ENCODE measurements at places on chromosomes 1 and 21.

- DNase-seq: peak; percentile 42
Observed at GRCh38 chr1:244833734-244834542, 1.5 kb upstream of the COX20 start.

GRCh38 chr1:185929776-185930175 lies 195.6 kb downstream of the HMCN1 start:
- no peak for DNase-seq

GRCh38 chr1:1779320-1779675 lies 1.0 kb upstream of the NADK start:
- no peak for DNase-seq

- DNase-seq: no peak
Observed at GRCh38 chr1:81512252-81513003, 288.3 kb upstream of the ADGRL2 start.

GRCh38 chr21:42614811-42615351 lies 38.5 kb upstream of the PDE9A start:
- peak; percentile 50 for DNase-seq

DNA sequence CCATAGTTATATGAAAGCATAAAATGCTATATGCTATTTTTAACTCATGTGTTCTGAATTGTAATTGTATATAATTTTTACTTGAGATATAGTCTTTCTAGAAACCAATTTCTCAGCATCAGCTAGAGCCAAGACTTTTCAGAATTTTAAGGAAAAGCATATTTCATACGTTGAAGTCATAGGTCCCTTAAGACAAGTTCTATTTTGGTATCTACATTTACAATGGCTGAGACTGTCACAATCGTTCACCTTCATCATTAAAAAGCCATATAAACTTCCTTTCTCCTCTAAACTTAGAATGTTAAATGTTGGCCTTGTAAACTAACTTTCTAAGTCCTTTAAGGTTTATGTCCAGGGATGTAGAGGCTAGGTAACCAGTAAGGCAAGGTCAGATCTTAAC lies 104.1 kb downstream of the LRRC40 start:
- no peak for DNase-seq

DNA sequence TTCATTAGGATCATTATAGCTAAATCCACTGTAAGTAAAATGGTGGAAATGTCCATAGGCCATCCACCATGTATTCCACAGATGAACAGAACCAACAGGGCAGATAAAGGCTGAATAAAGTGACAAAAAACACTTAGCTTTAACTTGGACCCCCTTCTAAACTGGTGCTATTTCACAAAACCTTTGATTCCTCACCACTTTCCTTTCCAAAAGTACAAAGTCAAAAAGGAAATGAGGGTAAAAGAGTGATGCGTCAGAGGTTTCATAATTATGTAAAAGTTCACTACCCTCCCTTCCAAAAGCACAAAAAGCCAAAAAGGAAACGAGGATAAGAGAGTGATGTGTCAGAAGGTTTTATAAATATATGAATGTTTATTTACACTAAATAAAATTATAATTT lies 172.2 kb downstream of the TBX15 start:
- DNase-seq: no peak

DNA sequence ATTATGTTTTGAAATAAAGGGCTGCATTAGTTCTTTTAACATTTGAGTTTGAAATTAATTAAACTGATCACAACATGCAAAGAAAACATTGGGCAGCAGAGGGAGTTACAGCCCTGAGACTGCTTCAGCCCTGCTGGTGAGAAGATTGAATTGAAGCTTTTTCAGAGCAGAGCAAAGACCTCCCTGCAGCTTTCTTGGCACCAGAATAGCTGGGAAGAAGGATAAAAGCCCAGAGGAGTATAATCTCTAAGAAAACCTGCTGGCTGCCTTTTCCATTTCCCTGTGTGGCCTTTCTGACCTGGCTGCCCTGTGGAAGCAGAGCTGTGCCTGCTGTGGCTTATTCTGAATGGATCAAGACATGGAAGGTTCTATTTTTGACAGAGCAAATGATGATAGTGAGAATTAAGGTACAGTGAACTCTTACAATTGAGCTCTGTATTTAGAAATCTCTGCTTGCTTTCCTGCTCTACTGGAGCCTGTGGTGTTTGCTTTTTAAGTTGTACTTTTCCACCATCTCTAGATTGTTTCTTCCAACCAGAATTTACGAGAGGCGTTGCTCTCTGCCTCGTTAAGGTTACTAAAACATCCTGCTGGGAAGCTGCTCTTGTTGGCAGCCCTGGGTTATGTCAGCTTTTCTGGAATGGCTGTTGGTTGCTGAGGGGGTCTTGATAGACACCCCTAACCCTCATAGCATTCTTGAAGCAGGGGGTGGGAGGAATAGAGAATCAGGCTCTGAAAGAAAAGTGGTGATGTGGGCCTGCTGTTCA lies 9.9 kb downstream of the SNRPE start:
- no peak for DNase-seq

GRCh38 chr1:49163031-49163430 lies 386.3 kb upstream of the BEND5 start:
- no peak for DNase-seq

DNA sequence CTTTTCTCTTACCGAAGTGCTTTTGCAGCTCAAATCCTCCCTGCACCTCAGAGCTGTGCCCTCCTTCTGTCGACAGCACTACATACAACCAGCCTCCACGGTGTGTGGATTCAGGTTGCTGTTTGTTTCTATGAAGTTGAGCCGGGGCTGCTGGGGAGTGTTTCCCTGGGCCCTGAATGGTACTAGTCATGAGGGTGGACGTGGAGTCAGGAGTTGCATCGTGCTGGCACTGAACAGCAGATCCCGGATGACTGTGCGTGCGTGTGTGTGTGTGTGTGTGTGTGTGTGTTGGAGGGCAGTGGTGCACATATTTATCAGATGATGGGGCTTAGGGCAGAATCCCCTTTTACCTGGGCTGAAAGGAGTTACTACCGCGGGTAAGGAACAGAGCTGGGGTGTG lies 47.0 kb downstream of the ACTL8 start:
- DNase-seq: no peak

DNA sequence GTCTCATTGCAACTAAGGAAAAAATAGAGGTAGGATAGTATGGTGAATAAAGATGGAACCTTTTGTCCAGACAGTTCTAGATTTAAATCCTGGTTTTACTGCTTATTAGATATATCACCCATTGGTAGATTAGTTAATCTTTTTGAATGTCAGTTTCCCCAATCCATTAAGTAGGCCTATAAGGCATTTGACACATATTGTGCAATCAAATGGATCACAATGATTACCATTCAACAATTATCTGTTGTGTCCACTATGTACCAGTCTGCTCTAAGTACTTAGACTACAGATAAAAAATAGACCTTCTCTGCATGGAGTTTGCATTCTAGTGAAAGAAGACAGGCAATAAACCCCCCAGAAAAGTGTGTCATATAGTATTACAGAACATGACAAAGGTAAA lies 6.0 kb upstream of the PALMD start:
- no peak for DNase-seq

DNA sequence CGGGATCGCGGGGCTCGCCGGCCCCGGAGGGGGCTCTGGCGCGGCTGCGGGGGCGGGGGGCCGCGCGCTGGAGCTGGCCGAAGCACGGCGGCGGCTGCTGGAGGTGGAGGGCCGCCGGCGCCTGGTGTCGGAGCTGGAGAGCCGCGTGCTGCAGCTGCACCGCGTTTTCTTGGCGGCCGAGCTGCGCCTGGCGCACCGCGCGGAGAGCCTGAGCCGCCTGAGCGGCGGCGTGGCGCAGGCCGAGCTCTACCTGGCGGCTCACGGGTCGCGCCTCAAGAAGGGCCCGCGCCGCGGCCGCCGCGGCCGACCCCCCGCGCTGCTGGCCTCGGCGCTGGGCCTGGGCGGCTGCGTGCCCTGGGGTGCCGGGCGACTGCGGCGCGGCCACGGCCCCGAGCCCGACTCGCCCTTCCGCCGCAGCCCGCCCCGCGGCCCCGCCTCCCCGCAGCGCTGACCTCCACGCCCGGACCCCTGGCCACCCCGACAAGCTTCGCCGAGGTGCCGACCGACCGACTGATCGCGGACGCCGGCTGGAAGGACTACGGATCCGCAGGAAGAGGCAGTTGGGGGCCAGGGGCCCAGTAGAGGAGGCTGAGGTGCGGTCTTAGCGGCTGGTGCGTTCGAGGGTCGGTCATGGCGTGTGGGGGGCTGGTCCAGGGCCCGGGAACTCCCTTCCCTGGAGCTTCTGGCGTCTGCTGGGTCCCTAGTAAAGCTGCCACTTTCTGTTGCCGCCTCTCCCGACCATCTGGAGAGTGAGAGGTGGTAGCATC lies 711 bp downstream of the TRNP1 start:
- DNase-seq: no peak

DNA sequence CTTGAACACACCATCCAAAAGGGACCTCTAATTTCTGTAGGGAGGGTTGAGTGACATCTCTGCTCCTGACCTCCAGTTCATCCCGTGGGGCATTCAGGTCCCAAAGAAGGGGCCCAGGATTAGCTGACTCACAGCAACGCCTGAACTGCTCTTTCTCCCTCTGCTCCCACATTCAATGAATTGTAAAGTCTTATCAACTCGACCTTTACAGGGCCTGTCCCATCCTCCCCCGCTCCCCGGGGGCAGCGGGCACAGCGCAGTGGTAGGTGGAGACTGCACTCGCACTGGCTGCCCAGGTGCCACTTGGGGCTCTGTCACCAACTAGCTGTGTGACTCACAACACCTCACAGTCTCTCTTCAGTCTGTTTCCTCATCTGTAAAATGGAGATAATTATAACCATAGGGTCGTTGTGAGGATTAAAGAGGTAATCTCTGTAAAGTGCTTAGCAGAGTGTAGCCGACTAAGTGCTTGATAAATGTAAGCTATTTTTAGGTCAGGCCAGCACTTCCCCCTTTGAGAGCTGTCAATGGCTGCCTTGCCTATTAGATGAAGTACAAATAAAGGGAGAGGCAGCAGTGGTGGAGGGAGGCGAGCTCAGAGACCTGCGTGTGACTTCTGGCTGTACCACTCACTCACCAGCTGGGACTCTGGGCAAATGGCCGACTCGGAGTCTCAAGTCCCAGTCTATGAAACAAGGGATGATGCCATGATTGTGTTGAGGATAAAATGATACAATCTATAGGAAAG lies 637 bp upstream of the MYBPHL start:
- DNase-seq: no peak

All from stimulated activated CD4-positive, alpha-beta T cell treated with anti-CD3 and anti-CD28 coated beads, Interleukin-2, amount 100 ng/mL, for 48 hours (primary cell).